ENCODE measurements at places on chromosomes 16 and 17.

GRCh38 chr17:51088287-51088686, 32.4 kb downstream of the SPAG9 start:
- DNase-seq = no peak

GRCh38 chr16:3171181-3171854, 16.7 kb upstream of the OR1F1 start:
- no peak for DNase-seq

DNA sequence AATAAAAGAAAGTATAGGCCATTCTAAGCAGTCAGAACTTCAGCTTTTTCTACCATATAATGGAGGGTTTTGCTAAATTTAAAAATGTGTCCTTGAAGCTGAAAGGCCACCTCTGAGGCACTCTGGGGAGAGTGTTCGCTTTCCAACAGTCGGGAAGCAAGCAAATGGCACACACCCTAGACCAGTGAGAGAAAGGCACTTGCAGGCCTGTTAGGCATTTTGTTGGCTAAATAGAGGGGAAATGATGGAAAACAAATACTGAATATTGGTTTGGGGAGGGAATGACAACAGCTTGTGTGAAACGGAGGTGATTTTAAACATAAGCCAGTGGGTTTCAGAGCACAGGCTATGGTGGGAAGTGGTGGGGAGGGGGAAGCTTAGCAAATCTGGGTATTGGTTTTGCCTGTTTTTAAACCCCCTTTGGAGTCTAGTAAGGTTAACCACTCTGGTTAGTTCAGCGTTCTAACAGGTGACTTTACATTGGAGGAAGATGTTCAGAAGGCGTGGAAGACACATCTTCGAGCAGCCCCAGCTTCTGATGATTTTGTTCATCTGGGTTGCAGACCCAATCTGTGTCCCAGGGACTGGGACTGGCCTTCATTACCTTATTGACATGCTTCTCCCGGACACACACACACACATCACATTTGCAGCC, 90.5 kb downstream of the PRKCA start:
- DNase-seq = no peak

DNA sequence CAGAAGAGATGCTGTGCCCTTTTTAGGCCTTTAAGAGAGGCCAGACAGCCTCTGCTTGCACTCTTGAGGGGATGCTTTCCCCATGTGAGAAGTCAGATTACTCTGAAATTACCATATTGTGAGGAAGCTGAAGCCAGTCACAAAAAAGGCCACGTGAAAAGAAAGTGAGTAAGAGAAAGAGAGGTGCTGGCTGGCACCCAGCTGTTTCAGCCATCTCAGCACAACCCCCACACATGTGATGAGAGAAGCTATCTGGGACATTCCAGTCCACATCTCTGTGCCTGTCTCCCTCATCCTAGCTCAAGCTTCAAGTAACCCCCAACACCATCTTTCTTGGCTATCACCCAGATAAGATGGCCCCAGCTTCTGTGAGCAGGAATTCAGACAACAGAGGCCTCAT, 131.4 kb downstream of the HS3ST2 start:
- no peak for DNase-seq

DNA sequence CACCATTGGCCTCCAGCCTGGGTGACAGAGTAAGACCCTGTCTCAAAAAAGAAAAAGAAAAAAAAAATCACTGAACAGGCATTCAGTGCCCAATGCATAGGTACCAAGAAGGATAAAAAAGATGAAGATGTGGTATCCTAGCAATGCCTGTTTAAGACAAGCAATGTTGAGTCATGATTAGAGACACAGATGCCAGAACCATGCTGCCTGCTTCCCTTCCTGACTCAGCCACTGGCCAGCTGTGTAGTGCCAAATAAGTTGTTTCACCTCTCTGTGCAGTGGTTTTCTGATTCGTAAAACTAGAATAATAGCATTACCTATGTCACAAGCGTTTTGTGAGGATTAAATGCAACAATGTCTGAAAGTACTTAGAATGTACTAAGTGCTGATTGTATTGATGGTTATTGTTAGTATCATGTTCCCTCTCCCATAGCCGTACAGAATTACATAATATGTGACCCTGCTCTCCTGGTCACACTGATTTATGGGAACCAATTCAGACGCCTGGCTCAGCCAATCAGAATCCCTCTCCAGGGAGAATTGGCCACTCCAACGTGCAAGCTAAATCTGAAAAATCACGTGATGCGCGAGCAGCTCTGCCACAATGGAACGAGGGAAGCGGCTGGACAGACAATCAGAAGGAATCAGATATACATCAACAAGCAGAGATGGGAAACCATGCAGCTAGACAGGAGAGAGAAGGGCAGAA, 241.9 kb downstream of the SLC39A11 start:
- DNase-seq = peak; percentile 37

GRCh38 chr17:40317345-40317873, 8.4 kb downstream of the RARA start:
- DNase-seq = no peak

DNA sequence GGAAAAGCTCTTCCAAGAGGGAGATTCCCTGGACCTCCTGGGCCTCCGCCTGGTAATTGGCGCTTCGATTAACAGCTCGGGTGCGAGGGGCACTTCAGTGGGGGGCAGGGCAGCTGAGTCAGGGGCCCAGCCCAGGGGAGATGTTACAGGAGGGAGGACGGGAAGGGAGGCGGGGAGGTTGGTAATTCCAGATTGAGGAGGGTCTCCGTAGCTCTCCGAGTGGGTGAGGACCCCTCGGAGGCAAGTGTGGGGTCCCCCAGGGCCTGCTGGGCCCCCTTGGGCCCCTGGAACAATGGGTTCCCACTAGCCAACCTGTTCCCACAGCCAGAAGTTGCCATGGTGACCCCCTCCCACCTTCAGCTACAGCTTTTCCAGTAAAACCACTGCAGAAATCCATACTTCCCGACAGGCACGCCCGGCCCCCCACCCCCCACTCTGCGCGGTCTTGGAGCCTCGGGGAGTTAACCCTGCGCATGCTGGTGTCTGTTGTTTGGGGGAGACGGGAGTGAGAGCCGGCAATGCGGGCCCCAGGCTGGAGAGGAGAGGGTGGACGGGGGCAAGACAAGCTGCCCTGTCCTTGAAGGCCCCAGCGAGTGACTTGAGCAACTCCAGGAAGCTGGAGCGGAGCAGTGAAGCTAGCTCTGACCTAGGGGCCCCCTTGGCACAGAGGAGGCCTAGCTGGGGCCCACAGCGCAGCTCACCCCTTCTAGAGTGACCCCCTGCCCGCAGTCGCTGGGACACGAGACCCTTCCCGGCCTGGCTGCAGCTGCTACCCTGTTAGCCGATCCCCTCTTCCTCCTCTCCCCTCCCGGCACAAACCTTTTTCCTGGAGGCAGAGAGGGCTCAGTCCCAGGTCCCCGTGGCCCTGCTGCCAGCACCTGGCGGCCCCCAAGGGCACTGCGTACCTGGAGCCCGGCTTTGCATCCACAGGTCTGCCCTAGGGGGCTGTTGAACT, 37.8 kb downstream of the TMEM235 start:
- no peak for DNase-seq

DNA sequence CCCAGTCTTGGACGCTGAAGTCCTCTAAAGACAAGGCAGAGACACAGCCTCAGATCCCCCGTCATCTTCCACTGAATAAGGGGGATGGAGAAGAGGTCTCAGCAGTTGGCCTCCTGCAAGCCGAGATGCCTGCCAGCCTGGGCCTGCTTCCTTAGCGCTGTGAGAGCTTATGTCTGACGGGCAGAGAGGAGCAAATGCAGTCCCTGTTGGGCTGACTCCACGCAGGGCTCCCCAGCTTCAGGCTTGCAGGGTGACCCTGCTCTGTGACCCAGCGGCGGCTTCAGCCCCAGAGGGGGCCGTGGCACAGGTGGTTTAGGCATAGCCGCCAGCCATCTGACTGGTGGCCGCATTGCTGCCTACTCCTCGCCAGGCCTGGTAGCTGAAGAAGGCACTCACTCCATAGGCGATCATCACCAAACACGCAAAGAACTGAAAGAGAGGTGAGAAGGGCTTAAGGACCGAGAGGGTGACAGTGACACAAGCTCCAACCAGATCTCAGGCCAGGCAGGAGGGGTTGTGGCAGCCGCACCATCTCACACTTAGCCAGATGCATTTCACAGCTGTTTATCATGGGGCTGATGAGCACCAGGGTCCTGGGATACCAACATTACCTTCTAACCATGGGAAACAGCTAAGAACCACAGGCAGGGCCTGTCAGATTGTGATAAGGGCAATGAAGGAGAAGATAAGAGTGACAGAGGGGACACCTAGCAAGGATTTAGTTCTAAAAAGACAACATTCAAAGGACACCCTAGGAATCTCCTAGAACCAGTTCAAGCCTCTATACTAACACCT, 11.7 kb downstream of the ARL2BP start:
- DNase-seq = no peak

GRCh38 chr17:56739776-56740175, 93.9 kb downstream of the C17orf67 start:
- DNase-seq = no peak

DNA sequence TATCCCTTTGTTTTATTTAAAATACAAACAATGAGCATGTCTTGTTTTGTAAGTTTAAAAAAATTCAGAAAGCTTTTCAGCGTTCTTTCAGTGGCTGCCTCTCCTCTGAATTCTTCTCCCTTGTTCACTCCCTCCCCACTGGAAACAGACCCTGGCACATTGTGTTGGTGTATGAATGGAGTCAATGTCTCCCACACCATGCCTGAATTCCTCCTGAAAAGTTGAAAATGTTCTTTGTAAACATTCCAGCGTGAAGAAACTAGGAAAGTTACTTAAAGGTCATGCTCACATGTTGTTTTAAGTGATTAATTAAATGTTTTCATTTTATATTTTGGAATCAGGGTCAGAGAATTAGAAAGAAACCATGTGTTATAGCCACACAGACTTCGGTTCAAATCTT, 136.9 kb upstream of the DYNLRB2 start:
- DNase-seq = no peak

- DNase-seq = no peak
These were observed at the start of gene CCDC92B for GRCh38 chr17:2749058-2749783. CCDC92B (minus strand) TSS chr17:2749652; CDS start chr17:2735145, 14,507 bp downstream.

DNA sequence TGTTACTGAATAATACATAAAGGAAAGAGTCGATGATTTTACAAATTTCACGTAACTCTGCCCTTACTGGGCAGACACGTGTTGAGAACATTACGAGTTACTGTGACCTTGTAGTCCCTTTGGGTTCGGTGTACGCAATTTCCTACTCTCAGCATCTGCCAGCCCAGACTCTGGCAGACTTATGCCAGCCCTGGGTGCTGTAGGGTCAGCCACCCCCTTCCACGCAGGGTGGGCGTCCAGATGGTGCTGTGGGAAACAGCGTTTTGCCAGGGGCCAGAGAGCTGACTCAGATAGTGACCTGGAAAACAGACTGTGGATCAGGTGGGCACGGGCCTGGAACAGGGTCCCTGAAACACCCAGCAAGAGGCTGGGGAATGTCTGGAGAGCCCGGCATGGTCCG, 148.9 kb downstream of the RPTOR start:
- no peak for DNase-seq

- DNase-seq = no peak
These were observed 20.7 kb upstream of the C16orf78 start for GRCh38 chr16:49352892-49353291.

GRCh38 chr16:29653471-29653870, 9.6 kb upstream of the SPN start:
- no peak for DNase-seq

GRCh38 chr17:82315703-82316358, 1.6 kb downstream of the CD7 start:
- DNase-seq = no peak

GRCh38 chr16:15493466-15494180, 59.2 kb downstream of the BMERB1 start:
- peak; percentile 37 for DNase-seq

- DNase-seq = no peak
These were observed 42.5 kb downstream of the YPEL2 start for GRCh38 chr17:59373882-59374495.

DNA sequence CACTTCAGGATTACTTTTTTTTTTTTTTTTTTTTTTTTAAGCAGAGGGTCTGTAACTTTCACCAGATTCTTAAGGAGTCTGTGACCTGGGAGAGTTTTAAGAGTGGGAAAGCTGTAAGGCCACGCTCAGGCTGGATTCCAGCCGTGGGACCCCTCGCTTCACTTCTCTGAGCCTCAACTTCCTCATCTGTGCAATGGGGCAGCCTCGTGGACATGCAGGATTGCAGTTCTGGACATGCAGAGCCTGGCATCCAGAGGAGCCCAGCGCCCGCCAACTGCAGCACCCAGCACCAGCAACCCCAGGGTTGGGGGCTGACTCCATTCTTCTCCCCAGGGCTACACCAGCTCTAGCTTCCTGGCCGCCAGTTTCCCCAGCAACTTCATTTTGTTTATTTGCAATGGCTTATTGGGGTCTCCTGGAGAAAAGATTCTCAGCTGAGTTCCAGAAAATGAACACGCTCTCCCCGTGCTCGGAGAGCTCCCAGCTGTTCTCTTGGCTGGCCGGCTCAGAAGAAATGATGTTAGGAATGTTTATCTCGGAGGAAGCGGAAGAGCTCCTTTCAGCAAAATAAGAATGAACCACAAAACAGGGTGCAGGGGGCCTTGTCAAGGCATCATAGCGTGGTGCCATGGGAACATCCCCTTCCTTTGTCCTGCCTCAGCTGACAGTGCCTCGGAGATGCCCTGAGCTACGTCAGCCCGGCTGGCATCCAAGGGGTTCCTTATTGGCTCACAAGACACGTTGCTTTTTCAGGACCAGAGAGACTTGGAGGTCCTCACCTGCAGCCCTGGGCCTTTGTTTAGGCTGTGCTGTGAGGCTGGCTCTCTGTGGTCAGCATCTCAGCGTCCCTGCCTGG, 22.9 kb upstream of the ZCCHC14 start:
- DNase-seq = no peak

- DNase-seq = no peak
These were observed 1.1 kb downstream of the MPP2 start for GRCh38 chr17:43905985-43906852.

- no peak for DNase-seq
These were observed 95.7 kb upstream of the AKTIP start for GRCh38 chr16:53598511-53599275.

DNA sequence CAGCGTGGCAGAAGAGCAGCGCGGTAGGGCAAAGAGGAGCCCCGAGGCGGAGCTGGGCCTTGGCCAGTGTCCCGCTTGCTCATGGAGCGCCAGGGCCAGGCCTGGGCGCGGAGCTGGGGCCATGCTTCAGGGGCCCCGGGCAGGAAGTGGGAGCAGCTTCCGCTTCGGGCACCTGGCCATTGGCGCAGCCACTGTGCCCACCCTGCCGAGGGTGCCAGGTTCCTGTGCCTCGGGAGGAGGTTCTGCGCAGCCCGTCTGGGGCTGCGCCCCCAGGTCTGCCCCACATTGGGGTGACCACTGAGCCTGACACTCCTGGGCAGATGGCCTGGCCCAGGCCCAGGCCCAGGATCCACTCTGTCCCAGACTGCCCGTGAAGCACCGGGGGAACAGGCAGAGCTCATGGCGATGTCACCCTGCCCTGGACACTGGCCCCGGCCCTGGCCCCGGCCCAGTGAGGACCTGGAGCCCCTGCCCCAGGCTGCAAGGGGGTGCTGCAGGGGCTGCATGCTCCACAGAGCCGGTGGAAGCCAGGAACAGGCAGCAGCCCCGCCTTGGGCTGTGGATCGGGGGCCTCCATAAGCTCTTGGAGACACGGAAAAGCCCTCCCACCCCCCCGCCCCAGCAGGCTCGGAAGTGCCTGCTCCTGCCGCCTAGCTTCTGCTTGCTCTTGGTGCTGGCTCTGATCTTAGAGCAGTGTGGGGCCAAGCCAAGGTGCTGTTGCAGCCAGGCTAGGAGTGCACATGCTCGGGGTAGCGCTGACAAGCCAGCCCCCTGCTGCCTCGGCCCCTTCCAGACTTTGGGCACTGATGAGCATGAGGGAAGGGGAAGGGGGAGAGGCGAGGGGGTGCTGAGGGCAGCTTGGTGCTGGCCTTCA, 35.9 kb upstream of the FOXJ1 start:
- DNase-seq = no peak
